Amniotic epithelial cell (primary cell): ENCODE measurements at places on chromosomes 3 and 15.

- no peak for DNase-seq
Observed at GRCh38 chr3:49076646-49077045, 17.2 kb downstream of the QRICH1 start.

GRCh38 chr3:48446425-48447193 lies at the start of gene ATRIP:
TSS of gene ATRIP (plus strand) at chr3:48446737. CDS start at chr3:48446846, 109 bp downstream.
- DNase-seq: peak; percentile 72

- DNase-seq: no peak
Observed at GRCh38 chr3:8903191-8903590, 60.1 kb downstream of the RAD18 start.

GRCh38 chr15:30997270-30997669 lies 5.8 kb upstream of the MTMR10 start:
- no peak for DNase-seq

GRCh38 chr3:171005648-171006047 lies 20.9 kb downstream of the SLC2A2 start:
- DNase-seq: no peak

GRCh38 chr15:42359249-42359648 lies at the start of gene CAPN3:
TSS of gene CAPN3 (plus strand) at chr15:42359501. CDS start at chr15:42359806, 305 bp downstream.
- DNase-seq: no peak

GRCh38 chr3:195001961-195002861 lies 268.7 kb downstream of the XXYLT1 start:
- DNase-seq: peak; percentile 34

DNA sequence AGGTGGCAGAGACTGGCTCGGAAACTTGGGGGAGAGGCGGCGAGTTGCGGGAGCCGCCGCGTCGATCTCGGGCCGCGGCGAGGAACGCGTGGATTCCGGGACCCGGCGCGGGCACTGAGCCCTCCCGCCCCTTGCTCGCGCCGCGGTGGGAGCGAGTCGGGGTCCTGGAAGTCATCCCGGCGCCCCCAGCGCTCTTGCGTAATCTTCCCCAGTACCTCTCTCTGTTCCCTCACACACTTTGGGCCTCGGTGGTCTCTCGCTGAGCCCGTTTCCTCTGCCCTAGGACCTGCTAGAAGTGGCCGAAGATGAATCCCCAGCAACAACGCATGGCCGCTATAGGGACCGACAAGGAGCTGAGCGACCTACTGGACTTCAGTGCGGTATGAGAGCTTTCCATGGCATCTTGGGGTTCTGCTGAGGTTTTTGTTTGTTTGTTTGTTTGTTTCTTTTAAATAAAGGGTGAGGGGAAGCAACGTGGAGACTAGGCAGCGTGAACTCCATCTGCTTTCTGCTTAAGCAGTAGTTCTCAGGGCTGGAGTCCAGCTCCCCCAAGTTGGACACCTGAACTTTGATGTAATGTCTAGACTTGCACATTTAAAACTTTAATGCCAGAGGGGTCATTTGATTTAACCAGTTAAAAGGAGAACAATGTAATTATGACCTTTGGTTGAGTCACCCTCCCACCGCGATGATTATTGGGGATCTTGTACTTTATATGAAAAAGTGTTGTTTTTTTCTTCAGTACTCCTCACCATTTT lies 1.3 kb downstream of the TCF12 start:
- peak; percentile 23 for DNase-seq

GRCh38 chr3:169133178-169134161 lies 530.0 kb downstream of the MECOM start:
- peak; percentile 34 for DNase-seq

DNA sequence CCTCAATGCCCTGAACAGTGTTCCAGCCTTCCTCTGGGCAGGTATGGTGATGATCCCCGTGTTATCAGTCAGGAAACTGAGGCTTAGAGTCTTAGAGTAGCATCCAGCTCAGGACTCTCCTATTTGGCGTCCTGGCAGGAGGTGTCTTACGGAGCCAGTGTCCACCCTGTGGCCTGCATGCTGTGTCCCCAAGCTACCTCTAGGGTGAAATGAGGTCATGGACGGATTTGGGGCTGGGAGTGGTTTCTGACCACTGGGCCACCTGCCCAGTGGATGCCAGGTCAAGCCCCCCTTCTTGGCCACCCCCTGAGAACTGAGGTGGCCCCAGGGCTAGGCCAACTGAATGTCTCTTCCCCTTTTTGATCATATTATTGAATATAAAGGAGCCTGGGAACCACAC lies 27.2 kb upstream of the SLC6A6 start:
- DNase-seq: no peak

DNA sequence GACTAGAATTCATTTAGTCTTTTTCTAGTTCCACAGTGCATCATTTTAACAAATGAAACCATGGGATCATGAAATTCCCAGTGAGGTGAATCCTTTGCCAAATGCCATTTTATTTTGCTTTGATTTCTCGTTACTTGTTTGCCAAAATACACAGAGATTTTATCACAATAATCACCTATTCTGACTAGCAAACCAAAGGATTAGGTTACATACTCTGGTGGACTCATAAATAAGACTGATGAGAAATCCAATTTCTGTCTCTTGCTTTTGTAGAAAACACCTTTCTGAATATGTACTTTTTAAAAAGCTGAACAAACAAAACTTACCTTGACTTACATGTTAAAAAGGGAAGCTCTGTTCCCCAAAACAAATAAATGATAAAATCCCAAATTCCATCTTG lies 12.2 kb downstream of the ERC2 start:
- no peak for DNase-seq

DNA sequence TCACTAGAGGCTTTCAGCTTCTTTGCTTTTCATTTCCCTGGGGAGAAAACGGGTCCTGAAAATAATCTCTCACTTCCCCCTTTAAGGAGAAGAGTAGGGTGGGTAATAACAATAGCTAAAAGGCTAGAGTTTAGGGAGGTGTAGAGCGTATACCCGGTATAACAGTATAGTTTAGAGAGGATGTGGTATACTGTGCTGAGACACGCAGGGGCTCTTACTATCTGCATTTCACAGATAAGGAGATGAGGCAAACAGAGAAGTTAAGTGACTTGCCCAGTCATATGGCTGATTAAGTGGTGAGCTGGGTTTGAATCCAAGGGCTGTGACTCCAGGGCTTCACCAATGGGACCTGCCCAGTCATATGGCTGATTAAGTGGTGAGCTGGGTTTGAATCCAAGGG lies 15.0 kb upstream of the KCNMB3 start:
- no peak for DNase-seq

DNA sequence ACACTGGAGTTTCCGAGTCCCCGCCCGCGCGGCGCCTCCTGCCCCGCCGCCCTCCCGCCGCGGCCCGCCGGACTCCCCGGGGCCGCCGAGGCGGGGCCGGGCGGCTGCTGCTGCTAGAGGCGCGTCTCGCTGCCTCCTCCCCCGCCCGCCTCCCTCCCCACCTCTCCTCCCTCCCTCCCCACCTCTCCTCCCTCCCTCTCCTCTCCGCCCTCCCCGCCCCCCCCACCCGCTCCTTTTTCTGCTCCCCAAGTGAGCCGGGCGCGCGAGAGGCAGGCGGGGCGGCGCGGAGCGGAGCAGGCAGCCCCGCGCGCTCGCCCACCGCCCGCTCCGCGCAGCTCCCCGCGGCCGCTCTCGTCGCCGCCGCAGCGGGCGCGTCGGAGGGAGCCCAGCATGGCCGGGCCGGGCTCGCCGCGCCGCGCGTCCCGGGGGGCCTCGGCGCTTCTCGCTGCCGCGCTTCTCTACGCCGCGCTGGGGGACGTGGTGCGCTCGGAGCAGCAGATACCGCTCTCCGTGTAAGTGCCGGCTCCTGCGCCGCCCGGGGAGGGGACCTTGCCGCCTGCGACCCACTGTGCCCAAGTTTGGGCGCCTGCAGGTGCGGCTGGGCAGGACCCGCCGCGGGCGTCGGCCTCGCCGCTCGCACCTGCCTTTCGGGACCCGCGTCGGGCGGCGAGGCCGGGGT lies at the start of gene CACNA2D3:
Gene CACNA2D3 (plus strand): TSS at position 229 of the 679 bp plus-strand sequence.
- DNase-seq: no peak

- DNase-seq: peak; percentile 96
Observed at GRCh38 chr3:151816091-151816604, 2.2 kb downstream of the AADAC start.

GRCh38 chr15:76998663-76999285 lies 3.8 kb downstream of the PSTPIP1 start:
- DNase-seq: no peak

- DNase-seq: no peak
Observed at GRCh38 chr3:183958775-183959174, 58.9 kb downstream of the ABCC5 start.

- no peak for DNase-seq
Observed at GRCh38 chr15:82960766-82961165, 8.2 kb upstream of the HOMER2 start.

- no peak for DNase-seq
Observed at GRCh38 chr15:65426216-65426853, 3.6 kb upstream of the IGDCC4 start.

DNA sequence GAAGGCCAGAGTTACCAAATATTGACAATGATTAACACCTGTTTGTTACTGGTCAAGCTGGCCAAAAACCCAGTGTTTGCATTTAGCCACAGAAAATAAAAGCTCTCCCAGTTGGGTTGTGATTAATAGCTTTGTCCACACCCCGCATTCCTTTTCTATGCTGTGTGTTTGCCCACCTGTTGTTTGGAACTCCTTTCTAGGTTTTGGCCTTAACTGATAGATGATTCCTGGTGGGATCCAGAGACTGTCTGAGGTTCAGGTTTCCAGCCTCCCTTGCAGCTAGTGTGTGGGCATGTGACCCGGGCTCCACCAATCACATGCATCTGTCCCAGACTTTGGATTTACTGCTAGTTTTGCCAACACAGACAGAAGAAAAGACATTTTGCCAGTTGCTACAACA lies 83.8 kb downstream of the PTPRG start:
- no peak for DNase-seq

DNA sequence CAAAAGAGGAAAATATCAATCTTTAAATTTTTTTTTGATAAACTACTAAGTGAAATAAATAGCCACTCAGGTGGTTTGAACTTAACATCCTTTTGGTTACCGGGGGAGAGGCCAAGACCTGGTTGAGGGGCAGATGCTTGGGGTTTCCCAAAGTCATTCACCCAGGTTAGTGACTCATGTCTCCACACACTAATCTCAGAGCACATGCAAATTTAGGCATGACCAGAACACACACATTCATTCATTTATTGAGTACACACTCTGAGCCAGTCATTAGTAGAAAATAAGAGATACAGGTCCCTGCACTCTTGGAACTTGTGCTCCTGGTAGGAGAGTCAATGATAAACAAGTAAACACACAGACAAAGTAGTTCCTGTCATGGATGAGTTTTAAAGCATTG lies 7.3 kb downstream of the ILDR1 start:
- DNase-seq: no peak

- no peak for DNase-seq
Observed at GRCh38 chr15:38458646-38459045, 4.7 kb downstream of the FAM98B start.

DNA sequence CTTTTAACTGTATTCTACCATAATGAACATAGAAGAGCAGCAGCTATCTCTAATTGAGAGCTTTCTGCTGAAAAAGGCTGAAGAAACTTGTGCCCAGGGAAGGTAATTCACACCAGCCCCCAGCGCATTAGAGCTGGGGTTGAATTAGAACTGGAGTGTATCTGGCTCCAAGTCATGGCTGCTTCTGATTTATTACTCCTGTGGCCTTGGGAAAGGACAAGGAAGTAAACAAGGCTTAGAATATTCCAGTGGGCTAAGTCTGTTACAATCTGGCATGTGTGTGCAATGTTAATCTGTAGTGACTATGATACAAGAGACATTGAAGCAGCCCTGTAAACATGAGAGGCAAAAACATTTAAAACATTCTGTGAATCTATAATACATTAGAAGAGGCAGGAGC lies 18.1 kb downstream of the CPA3 start:
- DNase-seq: peak; percentile 64
